CD4-positive, alpha-beta T cell (primary cell): ENCODE measurements at places on chromosomes 12 and 14. TPM values are rescaled to one million over a fixed set of nuclear protein-coding genes. Genes with fewer than 3 reads are reported as not detected.

TSPAN8 gene
- not detected for total RNA-seq

TDP1 gene
- total RNA-seq: 51.9 TPM

IFI27L1 gene
- 14.3 TPM for total RNA-seq

GPR84 gene
- 0.53 TPM for total RNA-seq

GALNT4 gene
- 6.2 TPM for total RNA-seq

B3GNT4 gene
- not detected for total RNA-seq

STXBP6 gene
- not detected for total RNA-seq

CFAP251 gene
- 0.33 TPM for total RNA-seq

DIO3 gene
- not detected for total RNA-seq

ACVRL1 gene
- total RNA-seq: not detected

HRK gene
- not detected for total RNA-seq

SARNP gene
- 38.2 TPM for total RNA-seq

GUCY2C gene
- total RNA-seq: not detected

KLRG1 gene
- total RNA-seq: 8.4 TPM

NKX2-8 gene
- total RNA-seq: not detected

HOXC11 gene
- total RNA-seq: not detected

RIMBP2 gene
- not detected for total RNA-seq

RABGGTA gene
- total RNA-seq: 52.3 TPM

PMCH gene
- total RNA-seq: not detected

DNA sequence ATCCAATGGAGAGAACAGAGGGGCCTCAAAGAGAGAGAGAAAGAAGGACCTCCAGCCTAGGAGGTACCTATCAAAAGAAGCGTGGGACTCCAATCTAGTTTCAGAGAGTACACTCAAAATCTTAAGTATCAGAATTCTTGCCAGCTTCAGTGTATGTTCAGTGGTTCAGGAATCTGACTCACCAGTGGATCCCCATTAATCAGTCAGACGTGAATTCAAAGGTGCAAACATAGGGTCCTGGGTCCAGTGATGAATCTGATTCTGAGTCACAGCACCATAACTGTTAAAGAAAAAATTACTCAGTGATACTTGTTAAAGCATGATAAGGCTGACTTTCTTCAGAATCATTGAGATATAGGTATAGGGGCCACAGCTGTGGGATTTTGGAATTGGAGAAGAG is 33.2 kb downstream of the ETNK1 start:
- DNase-seq: no peak

DNA sequence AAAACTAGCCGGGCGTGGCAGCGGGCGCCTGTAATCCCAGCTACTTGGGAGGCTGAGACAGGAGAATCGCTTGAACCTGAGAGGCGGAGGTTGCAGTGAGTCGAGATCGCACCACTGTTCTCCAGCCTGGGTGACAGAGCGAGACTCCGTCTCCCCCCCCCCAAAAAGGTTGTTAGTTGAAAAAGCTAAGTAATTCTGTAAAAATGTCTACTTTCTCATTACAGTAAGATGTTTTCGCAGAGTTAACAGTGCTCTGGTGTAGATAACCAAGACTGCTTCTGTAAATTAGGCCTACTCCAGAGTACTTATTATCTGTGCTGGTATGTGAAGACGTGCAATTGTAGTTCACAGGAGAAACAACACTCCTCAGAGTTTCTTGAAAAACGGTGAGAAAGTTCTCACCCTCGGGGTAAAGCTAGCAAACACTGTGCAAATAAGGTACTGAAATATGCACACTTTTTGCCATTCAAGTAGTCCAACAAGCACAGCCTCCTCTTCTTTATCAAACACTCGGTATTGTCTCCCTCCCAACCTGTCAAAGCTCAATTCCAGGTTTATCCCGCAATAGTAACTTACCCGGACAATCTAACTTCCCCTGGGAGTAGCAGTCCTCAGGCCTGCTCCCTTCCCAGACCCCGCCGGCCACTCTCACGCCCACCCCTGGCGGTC is 974 bp downstream of the BTBD7 start:
- DNase-seq: no peak

- DNase-seq: no peak
Measured at GRCh38 chr14:89911010-89911919, 43.3 kb downstream of the EFCAB11 start.

- DNase-seq: no peak
Measured at GRCh38 chr12:33589576-33590114, 150.0 kb upstream of the SYT10 start.

DNA sequence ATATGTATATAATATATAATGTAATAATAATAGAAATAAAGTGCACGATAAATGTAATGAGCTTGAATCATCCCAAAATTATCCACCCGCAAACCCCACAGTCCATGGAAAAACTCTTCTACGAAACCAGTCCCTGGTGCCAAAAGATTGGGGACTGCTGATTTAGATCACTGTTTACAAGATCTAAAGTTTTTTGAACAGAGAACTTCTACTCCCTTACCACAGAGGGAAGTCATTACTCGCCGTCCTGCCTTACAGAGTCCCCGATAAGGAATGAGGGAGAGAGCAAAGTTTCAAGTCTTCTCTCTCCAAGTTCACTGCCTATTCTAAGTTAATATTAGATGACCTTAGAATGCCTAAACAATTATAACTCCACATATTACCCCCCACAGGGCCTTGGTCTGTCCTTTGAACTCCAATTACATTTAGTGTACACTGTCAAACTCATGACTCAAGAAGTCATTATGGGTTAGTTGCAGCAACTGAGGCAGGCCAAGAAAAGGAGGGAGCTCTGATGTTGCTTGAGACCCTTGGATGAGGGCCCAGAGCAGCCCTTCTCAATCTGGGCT is 21.8 kb upstream of the DHRS4 start:
- DNase-seq: no peak

DNA sequence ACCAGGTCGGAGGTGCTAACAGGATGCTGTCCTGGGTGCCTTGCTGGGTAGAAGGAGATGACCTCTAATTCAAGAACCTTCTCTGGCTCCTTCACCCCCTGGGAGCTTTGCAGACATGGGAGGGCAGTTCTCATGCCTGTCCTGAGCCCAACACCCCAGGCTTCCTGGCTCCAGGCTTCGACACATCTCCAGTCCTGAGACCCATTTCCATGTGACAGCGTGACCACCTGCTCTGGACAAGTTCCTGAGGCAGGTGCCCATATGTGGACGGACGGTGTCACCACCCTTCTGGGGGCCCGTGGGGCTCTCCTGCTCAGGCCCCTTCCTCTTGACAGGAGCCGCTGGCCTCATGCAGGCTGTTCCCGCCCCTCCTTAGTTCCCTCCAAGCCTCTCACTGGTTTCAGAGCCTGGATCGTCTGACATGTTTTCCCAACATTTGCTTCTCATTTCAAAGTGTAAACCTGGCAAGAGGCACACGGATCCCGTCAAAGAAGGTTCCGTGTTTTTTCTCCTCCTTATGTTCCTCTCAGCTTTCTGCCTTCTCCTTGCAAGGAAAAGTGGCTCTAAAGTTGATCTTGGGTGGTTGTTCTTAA is 291.9 kb upstream of the RTL1 start:
- no peak for DNase-seq

GRCh38 chr12:121794534-121795033 is 1.1 kb upstream of the RHOF start:
- no peak for DNase-seq

- DNase-seq: no peak
Measured at GRCh38 chr14:102320033-102320660, 601 bp downstream of the ZNF839 start.

- no peak for DNase-seq
Measured at GRCh38 chr14:77574446-77575115, 41.9 kb downstream of the SPTLC2 start.

DNA sequence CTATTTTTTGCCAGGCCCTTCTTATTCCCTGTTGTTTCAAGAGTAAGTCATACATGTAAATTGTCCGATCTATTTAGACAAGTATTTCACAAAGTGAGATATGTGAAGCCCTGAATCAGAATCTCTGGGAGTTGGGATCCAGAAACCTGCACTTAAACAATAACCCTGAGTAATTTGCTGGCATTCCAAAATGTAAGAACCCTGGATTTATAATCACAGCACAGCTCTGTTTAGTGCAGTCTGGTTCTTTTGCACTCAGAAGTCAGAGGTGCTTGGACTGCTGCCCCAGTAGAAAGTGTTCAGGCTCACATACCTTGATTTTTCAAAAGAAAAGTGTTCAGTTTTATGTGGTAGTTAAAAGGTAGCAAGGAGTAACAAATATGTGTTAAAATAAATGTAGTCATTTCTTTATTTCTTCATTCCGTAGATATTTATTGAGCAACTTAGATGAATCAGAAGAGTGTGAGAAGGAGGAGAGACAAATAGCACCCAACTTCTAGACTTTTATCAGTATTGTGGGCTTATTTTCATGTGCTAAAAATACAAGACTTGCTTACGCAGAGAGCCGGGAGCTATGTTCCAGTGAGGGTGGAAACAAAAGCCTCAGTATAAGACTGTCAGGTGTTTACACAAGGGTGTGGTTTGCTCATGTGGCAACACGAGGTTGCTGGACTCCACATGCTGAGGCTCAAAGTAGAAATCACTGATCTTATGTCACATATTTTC is 70.1 kb downstream of the SYNE2 start:
- no peak for DNase-seq

- DNase-seq: no peak
Measured at GRCh38 chr12:30447061-30447750, 248.5 kb downstream of the IPO8 start.

DNA sequence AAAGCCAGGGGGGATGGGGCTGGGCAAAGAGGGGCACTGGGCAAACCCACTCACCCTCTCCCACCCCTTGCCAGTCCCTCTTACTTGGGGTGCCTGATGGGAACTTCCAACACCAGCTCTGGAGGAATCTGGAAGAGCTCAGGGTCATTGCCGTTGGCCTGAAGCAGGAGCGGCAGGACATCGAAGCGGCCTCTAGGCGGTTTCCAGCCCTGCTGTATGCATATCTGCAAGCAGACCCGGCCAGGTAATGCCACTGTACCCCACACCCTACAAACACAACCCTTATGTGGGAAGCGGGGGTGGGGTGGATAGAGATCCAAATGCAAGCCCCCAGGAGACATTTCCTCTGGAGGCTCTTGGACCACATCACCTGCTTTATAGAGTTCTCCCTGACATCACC is 83.6 kb downstream of the NOS1 start:
- no peak for DNase-seq

DNA sequence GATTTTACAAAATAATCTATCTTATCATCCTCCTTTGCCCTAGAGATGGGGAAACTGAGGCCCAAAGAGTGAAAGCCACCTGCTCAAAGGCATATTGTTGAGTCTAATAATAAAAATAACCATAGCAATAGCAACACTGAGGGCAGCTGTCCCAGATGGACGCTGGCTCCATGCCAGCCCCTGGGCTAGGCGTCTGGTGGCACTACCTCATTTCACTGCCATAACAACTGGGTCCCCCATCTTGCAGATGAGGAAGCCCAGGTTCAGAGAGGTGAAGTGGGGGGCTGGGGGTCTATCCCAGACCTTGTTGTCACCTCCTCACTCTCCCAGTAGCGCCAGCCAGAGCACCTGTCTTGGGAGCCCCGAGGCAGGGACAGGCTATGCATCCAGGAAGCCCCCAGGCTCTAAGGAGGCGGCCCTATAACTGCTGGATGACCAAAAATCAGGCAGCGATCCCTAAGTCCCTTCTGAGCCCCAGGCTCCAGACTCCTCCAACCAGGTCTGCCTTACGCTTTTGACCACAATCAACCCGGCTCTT is 12.8 kb downstream of the BDKRB2 start:
- no peak for DNase-seq

GRCh38 chr12:84741692-84742091 is 170.9 kb downstream of the SLC6A15 start:
- no peak for DNase-seq

- no peak for DNase-seq
Measured at GRCh38 chr12:66653796-66654195, 25.1 kb downstream of the GRIP1 start.

DNA sequence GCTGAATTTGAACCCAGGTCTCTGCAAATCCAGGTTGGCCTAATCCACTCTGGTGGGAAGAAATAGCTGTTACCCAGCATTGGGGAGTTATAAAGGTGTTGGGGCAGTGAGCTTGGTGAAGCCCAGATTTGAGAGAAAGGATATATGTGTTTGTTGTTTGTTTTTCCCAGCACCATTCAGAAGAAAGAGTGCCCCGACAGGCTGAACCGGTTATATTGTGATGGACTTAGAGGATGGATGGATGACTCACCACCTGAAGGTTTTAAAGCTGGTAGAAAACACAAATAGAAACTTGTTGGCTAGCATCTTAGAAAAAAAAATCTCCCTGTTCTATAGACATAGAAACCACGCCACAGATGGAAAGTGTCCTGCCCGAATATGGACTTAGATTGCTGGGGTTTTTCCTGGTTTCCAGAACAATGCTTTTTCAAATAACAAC is 404.6 kb downstream of the MED13L start:
- DNase-seq: no peak

DNA sequence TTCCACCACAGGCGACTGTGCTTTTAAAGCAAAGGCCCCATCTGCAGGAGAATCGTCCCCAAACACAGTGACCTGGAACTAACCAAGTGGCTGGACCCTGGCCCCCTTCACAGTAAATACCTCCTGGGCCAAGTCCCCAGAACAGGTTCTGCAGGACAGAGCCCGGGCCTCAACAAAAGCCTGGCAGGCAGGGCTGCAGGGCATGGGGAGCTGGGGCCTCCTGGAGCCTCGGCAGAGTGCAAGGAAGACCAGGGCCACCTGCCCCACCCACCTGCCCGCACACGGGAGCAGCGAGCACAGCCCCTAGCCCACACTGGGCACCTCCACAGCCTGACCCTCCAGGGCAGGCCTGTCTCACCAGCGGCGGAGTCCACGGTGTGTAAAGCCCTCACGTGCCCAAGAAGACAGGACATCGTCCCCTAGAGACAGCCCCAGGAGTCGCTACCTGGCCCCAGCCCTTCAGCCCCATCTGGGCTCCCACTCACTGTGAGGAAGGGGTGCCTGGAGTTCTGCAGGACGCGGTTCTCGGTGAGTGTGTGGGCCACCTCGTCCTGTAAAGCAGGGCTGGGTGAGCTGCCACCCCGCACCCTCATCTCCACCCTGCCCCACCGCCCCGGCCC is 21.0 kb downstream of the AKT1 start:
- DNase-seq: no peak

DNA sequence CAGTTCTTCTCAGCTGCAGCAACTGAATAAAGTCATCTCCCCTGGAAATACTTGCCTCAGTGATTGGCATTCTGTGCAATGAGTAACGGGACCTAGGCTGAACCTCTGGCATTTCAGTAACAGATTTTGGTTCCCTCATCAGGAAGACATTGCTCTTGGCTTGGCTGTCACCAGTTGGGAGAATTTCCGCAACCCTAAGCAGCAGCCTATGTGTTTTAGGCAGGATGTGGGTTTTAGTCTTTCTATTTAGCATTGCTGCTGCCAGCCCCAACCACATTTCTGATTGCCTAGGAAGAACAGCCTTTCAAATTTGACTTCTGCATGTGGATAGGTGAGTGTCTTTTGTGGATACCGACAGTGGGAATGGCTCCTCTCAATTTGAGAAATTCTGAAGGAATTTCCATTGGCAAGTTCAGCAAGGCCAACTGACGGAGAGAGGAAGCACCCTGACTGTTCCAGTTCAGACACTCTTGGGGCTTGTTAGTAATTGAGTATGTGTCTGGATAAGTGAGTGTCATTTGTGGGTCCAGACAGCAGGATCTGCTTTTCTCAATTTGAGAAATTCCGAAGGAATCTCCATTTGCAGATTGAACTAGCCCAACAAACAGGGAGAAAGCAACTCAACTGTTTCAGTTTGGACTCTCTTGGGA is 19.0 kb upstream of the CLEC2A start:
- peak; percentile 34 for DNase-seq

- DNase-seq: no peak
Measured at GRCh38 chr12:46933947-46934346, 108.2 kb upstream of the SLC38A4 start.

- DNase-seq: peak; percentile 66
Measured at GRCh38 chr14:55580470-55581341, 699 bp downstream of the KTN1 start.

GRCh38 chr12:57724936-57725740 is 13.4 kb downstream of the AGAP2 start:
- no peak for DNase-seq
